ENCODE measurements at places on chromosomes 3 and 15.

DNA sequence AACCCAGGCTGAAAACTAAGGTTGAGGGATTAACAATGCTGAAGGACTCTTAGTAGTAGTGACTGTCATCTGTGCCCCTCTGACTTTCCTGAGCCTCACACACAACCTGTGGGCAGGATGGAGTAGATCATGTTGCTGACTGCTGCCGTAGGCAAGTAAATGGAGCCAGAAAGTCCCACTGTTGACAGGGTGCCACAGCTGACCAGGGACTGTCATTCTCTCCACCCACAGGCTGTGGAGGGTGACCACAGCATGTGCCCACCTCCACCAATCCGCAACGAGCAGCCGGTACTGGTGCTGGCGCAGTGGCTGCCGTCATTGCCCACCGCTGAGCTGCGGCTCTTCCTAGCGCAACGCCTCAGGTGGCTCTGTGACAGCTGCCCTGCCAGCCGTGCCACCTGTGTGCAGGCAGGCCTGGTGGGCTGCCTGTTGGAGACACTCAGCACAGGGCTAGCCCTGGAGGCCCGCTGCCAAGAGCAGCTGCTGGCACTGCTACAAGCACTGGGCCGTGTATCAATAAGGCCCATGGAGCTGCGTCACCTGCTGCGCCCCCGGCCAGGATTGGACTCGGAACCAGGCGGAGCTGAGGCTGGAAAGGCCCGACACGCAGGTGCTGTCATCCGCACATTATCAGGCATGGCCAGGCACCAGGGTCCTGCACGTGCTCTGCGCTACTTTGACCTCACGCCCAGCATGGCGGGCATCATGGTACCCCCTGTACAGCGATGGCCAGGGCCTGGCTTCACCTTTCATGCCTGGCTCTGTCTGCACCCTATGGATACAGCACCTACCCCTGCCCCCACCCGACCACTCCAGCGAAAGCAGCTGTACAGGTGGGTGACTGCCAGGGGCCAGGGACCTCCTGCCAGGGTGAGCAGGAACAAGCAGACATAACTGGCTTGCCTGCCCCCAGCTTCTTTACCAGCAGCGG is 15.6 kb downstream of the NBEAL2 start:
- no peak for DNase-seq

DNA sequence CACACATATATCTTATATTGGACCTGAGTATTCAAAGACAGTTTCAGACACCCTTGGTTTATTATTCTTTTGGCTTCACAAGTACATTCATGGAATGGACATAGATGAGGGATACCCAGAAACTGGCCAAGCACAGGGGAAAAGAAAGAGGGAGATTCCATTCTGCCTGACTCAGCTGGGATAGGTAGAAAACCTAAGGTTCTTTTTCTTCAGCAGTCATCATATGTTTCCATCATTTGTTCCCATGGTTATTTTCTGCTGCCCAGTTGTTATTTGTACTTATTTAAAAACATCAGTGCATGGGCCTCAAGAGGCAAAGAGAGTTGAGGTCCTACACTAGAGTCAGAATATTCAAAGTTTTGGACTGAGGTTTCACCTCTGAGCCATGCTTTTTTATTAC is 91.8 kb downstream of the FILIP1L start:
- DNase-seq = no peak

DNA sequence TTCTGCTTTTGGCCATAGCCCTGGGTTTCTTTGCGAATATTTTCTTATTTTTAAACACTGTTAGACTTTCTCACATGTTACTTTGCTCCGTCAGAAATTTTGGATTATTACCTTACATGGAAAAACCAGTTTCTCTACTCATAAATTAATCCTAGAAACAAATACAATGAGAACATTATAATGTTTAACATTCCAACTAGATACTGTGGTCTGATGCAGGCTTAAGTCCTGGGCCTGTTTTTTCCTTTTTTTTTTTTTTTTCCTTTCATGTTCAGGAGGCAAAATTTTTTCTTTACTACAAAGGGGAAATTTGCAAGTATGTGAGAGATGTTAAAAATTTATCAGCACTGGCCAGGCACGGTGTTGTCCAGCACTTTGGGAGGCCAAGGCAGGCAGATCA is 28.9 kb downstream of the POPDC2 start:
- no peak for DNase-seq

GRCh38 chr3:120244834-120245225 is 40.2 kb downstream of the GPR156 start:
- no peak for DNase-seq

- DNase-seq = no peak
Measured at GRCh38 chr15:100531204-100531603, 2.5 kb upstream of the CERS3 start.

DNA sequence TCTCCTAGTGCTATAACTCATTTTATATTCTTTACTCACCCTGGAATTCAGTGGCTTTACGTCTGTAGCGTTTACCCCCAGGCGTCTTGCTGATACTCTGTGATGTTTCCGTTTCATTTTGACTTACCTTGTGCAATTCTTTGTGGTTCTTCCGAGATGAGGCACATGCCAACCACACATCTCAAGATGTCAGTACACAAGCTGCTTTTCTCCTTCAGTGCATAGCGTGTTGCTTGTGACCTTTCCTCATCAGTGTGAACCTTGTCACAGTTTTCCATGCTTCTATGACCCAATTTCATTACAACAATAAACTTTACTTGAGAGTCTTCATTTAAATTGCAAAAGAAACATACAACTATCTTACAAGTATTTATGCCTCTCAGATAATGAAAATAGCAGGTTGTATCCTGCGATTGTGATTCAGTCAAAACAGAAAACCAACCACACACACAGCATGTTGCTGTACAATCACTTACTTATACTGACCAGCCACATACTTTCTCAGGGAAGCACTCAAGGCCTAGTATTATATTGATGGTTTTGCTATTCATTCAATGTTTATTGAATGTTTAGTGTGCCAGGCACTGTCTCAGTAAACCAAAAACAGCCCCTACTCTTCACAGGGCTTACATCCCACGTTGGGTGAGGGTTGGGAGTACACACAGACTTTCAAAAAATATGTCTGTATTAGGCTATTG is 4.6 kb upstream of the TBL1XR1 start:
- peak; percentile 55 for DNase-seq

DNA sequence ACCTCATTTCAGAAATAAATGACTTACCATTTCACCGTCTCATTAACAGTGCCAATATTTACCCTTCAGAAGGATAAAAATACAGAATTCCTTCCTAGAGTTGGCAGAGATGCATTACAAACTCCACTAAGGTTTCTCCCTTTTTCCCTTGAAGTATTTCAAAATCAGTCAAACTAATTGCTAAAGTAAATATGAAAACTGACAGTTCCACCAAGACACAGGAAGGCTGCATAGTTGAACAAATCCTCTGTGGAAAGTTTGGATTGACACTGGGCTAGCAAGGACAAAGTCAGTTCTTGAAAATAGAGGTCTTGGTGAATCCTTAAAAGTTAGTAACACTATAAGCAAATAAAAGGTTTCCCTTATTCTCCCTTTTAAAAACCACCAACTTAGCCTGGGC is 34.5 kb downstream of the DCP1A start:
- no peak for DNase-seq

DNA sequence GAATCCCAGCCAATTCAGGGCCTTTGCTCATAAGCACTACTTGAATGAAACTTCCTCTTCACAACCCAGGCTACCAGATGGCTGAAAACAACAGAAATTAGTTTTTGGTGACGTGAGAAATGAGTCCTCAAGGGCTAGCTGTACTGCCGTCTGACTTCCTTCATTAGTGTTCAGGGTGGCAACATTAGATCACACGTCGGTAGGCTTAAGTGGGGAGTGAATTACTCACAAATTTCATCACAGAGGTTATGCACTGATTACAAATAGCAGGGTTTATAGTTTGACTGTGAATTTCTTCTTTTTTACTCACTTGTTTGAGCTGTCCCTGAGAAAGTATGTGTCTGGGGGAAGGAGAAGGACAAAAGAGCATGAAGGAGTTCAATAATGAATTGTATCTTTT is 397.2 kb downstream of the GAP43 start:
- DNase-seq = no peak

- no peak for DNase-seq
Measured at GRCh38 chr15:85639752-85640381, 154.9 kb downstream of the KLHL25 start.

- DNase-seq = no peak
Measured at GRCh38 chr3:29642393-29643033, 361.6 kb downstream of the RBMS3 start.

GRCh38 chr3:69695443-69695842 is 43.8 kb upstream of the MITF start:
- DNase-seq = no peak

DNA sequence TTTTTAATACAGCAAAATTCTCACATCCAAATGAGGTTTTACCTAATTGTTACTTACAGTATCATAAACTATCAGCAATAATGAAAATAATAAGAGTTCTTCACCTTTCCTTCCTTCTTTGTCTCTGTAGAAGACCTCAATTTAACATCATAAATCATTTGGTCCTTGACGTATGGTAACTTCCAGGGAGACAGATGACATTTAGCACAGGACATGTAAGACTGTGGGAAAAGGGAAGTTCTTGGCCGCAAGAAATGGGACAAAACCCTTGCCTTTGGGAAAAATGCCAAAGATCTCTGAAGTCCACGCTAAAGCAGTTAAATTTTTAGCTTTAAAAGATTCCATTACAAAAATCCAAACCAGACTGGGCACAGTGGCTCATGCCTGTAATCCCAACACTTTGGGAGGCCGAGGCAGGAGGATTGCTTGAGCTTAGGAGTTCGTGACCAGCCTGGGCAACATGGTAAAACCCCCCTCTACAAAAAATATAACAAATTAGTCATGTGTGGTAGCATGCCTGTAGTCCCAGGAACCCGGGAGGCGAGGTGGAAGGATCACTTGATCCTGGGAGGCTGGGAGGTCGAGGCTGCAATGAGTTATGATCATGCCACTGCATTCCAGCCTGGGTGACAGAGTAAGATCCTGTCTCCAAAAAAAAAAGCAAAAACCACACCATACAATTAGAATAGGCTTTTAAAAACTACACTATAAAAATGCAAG is 8.8 kb downstream of the PTPN9 start:
- no peak for DNase-seq

GRCh38 chr15:101450403-101451265 is 38.9 kb downstream of the PCSK6 start:
- no peak for DNase-seq

DNA sequence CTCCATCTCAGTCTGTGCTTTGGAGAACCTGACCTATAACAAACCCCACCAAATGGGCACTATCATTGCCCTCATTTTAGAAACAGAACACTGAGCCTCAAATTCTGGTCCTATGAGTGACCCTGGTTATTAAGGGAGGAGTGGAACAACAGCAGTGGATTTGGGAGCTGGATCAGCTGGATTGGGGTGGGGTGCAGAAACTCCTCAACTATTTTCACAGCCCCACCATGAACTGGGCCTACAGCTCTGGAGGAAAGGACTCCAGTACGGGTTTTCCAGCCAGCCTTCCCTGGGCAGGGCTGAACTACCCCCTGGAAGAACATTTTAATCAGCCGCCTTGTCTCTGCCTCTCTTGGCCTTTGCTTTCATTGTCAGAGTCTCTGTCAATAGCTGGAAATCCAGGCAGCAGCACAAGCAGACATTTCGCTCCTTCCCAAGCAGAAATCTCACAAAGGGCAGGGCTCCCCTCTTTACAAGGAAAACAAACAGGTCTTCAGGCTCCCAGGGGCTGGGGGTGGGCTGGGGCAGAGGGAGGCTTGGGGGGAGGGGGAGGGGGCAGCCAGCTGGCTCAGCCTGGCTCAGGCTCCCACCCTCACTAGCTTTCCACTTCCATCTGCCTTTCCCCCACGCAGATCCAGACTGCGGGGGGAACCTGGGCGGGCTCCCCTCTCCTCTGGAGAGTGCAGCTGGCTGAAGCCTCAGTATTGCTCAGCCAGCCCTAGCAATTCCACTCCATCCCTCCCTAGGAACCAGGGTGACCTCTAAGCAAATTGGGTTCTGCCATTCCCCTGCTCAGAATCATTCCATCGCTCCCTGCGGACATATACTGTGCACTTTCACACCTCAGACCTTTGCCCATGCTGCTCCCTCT is 13.7 kb upstream of the TLE3 start:
- no peak for DNase-seq

GRCh38 chr3:51434110-51434509 is 43.0 kb downstream of the RBM15B start:
- DNase-seq = no peak

DNA sequence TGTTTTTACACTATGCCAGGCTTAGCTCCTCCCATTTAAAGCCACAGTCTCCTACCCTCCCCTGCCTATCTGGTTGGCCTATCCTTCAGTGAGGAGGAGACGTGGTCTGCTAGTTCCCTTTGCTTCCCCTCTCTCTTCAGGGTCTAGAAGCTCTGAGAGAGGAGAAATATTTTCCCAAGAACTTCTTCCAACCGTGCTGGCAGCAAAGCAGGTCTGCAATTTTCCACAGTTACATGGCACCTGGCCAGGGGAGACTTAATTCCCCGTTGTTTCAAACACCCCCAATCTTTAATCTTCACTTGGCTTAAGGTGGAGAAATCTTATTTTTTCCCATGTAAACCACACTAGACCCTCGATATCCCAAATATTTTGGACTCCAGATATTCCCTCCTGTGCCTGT is 149.5 kb upstream of the MCTP2 start:
- no peak for DNase-seq

DNA sequence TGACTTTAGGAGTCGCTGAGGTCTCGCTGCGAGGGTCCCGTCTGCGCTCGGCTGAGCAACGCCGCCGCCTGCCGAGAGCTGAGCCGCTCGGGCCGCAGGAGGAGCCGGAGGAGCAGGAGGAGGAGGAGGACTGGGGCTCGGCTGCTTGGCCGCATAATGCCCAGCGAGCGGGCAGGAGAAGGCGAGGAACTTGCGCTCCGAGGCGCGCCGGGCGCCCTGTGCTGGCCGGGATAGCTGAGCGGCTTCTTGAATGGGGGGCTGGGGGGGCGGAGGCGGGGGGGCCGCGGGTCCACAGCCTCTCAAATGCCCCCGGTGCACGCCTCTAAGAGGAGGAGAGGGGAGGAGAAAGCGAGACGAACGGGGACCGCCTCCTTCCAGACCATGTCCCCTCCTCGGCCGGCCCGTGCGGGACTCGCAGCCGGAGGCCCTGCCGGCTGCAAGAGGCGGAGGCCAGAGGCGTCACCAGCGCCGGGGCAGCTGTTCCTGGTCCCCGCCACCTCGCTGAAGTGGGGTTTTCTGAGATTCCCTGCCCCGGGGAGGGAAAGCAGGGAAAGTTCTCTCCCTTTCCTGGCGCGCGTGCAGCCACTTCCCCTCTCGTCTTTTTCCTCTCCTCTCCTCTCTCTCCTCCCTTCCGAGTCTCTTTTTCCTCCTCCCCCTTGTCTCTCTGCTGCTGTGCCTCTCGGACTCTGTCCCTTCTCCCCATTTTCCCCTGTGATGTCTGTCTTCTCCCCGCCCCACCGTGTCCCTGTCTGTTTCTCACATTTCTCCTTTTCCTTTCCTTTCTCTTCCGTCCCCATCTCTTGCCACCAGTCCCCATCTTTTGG is at the start of gene ADAMTS9:
Gene ADAMTS9 (minus strand): TSS at position 220 of the 824 bp plus-strand sequence. CDS start 343 bp downstream, outside the sequence.
- no peak for DNase-seq

DNA sequence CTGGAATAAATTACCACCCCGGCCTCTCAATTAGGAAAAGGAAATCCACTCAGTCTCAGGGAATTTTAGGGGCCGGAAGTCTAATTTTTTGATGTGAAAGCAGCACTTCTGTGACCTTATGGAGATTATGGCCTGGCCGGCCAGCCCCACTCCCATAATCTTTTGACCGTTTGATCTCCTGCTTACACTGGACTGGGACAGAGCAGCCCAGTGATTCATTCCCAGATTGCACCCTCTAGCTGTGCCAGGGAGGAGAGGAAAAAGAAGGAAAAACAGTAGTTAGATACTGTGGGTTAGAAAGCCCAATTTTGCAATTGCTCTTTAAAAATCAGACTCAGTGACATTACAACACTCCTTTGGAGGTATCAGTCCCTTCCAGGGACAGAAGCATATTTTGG is 32.4 kb downstream of the GJD2 start:
- no peak for DNase-seq

All from activated naive CD4-positive, alpha-beta T cell treated with anti-CD3 and anti-CD28 coated beads, Interleukin-2, amount 50 U/mL, for 72 hours (primary cell).